ENCODE measurements at places on chromosomes 3 and 15.

- H3K27ac ChIP-seq, result no peak overlapping the region
- DNase-seq, result no peak
- H3K4me1 ChIP-seq, result no peaks in the 10 kb centered on the region
Measured at GRCh38 chr3:195769551-195769950, 42.2 kb downstream of the MUC4 start.

- no peaks in the 10 kb centered on the region for H3K27me3 ChIP-seq
- no peak for DNase-seq
- no peak overlapping the region for H3K27ac ChIP-seq
- no peaks in the 10 kb centered on the region for H3K4me1 ChIP-seq
- H3K36me3 ChIP-seq, result no peaks in the 10 kb centered on the region
- no peak overlapping the region for H3K4me3 ChIP-seq
Measured at GRCh38 chr15:55528812-55529211, 20.8 kb upstream of the DNAAF4 start.

DNA sequence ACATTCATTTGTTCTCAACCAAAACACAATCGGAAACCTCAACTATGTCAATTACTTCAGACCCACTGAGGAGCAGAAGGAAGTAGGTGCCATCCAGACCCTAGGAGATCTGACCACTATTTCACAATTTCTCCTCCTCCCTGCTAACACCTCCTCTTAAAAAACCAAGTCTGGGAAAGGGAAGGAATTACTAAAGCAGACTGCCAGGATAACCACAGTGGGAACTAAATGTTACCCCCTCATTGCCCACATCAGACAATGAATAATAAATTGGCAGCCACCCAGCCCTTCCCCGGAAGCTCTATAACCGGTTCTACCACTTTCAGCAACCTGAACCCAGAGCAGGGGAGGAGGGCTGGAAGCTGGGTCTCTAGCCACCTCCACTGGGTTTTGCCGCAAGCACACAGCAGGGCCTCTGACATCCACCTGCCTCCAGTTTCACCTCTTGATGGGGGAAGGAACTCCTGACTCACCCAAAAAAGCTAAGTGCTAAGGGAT is 17.6 kb downstream of the C15orf62 start:
- H3K36me3 ChIP-seq, result peaks cover 7% of the 10 kb centered on the region
- peaks cover 6% of the 10 kb centered on the region for H3K4me1 ChIP-seq
- no peak overlapping the region for H3K27ac ChIP-seq
- no peak overlapping the region for H3K4me3 ChIP-seq

DNA sequence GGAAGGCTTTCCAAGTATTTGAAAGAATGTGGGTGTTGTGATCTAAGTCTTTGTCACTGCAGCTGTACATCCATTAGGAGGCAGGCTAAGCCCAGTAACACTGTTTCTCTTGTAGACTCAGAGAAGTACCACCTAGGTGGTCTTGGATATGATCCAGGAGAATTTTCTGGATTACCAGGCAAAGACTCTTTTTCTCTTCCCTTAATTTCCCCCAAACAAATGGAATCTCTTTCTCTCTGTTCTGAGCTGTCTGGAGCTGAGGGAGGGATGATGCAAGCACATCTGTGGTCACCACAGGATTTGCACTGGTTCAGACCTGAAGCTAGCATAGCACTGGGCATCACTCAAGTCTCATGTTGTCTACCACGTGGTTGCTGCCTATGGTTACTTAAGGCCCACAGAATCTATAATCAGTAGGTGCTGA is 227.6 kb downstream of the NECTIN3 start:
- no peak overlapping the region for H3K27ac ChIP-seq
- no peaks in the 10 kb centered on the region for H3K27me3 ChIP-seq
- no peaks in the 10 kb centered on the region for H3K36me3 ChIP-seq
- H3K4me3 ChIP-seq, result no peak overlapping the region
- no peak for DNase-seq

DNA sequence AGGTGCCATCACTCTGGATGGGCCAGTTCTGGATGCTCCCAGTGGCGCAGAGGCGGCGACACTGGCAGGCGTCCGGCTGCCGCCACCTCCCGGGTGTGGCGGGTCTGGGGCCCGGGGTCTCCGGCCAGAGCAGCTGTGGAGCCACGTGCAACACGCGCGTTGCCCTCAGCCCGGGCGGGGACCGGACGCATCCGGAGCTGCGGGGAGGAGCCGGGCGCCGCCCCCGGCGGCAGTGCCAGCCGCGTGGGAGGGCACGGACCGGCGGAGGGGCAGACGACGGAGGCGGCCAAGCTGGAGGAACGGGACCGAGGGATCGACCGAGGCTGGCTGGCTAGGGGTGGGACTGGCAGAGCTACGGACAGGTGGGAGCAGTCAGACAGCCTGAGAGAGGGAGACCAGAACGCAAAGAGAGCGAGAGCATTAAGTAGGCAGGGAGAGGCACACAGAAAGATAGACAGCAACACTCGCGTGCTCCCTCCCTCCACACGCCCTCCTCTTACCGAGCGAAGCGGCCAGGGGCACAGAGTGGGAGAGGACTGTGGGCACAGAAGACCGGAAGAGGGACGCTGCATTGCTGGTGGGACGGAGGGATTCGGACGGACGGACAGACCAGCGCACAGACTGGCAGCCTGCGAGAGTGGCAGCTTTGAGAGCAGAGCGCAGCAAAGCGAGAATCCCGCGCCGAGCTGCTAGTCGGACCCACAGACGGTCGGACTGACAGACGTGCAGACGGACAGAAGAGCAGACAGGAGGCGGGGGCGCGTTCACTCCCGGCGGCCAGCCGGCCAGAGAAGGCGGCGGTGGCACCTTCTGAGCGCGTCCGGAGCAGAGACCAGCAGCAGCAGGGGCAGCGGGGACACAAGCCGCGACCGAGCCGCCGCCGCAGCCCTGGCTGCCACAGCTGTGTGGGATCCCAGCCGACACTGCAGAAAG is at the start of gene ARPP21:
TSS of gene ARPP21 (plus strand) at position 272 of the 933 bp plus-strand sequence. CDS start 42,227 bp downstream, outside the sequence.
- peaks cover 15% of the 10 kb centered on the region for H3K27me3 ChIP-seq
- H3K4me1 ChIP-seq, result peaks cover 13% of the 10 kb centered on the region
- H3K4me3 ChIP-seq, result peak within 1 kb of the TSS; percentile 71
- no peak for DNase-seq
- H3K27ac ChIP-seq, result peak within 1 kb of the TSS; percentile 88

DNA sequence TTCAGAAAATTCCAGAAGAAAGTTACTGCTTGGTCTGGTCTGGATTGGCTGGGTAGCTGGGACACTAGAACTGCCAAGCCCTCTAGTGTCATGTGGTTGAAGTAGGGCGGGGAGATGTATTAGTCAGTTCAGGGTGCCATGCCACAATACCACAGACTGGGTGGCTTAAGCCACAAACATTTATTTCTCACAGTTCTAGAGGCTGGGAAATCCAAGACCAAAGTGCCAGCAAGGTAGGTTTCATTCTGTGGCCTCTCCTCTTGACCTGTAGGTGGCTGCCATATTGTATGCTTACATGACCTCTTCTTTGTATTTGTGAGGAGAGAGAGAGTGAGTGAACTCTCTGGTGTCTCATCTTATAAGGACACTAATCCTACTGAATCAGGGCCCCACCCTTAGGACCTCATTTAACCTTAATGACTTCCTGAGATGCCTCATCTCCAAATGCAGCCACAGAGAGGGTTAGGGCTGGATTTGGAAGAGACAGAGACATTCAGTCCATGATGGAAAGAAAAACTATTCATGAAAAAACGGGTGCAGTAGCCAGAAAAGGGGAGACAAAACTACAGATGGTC is 18.1 kb upstream of the ZSCAN2 start:
- H3K27ac ChIP-seq, result no peak overlapping the region
- H3K36me3 ChIP-seq, result no peaks in the 10 kb centered on the region
- H3K4me3 ChIP-seq, result no peak overlapping the region
- DNase-seq, result no peak
- H3K27me3 ChIP-seq, result no peaks in the 10 kb centered on the region

GRCh38 chr3:189699885-189700284 is 68.7 kb downstream of the TP63 start:
- H3K27ac ChIP-seq, result no peak overlapping the region
- no peak overlapping the region for H3K4me3 ChIP-seq
- no peaks in the 10 kb centered on the region for H3K36me3 ChIP-seq
- no peaks in the 10 kb centered on the region for H3K27me3 ChIP-seq
- no peak for DNase-seq
- no peaks in the 10 kb centered on the region for H3K4me1 ChIP-seq

GRCh38 chr3:191434024-191434423 is 26.9 kb upstream of the PYDC2 start:
- no peaks in the 10 kb centered on the region for H3K4me1 ChIP-seq
- no peak for DNase-seq
- no peak overlapping the region for H3K27ac ChIP-seq

DNA sequence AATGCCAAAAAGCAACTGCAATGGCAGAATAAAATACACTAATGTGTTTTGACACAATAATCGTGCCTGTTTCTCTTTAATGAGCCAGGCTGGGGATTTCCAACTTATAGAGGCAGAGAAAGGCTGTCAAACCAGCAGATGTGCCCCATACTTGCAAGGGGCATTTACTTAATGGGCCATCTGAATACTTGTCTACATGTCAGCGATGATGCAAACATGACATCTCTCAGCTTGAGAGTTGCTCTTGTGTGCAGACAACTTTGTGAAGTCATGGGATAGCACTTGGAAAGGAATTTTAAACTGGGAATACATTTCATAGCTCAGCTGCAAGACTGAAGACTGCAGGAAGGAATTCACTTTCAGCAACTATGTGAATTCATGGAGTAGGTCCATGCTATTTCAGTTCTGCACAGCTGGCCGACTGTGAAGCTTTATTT is 127.4 kb upstream of the ADAMTS9 start:
- H3K4me1 ChIP-seq, result peaks cover 4% of the 10 kb centered on the region
- no peak overlapping the region for H3K4me3 ChIP-seq
- peak overlapping the region; percentile 67 for H3K27ac ChIP-seq

- no peak for DNase-seq
- H3K4me1 ChIP-seq, result no peaks in the 10 kb centered on the region
- H3K27ac ChIP-seq, result no peak overlapping the region
- peaks cover 2% of the 10 kb centered on the region for H3K36me3 ChIP-seq
- H3K4me3 ChIP-seq, result no peak overlapping the region
Measured at GRCh38 chr3:186989429-186989828, 59.1 kb downstream of the ST6GAL1 start.

DNA sequence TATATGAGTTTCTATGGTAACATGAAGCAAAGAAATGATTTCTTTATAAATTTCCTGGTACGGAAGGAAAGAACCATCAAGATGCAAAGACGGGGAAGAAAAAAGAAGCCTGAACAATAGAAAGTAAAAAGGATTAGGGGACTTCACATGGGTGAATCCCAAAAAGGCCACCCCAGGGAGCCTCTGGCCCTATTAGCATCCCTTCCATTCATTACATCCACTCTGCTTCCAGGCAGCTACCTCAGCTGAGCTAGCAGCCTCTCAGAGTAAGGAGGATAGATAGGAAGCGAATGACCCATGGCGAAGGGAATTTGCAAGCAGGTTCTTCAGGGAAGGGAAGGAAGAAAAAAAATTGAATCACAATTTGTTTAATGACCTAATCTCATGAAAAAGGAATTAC is 81.6 kb downstream of the GABRB3 start:
- H3K36me3 ChIP-seq, result no peaks in the 10 kb centered on the region
- no peaks in the 10 kb centered on the region for H3K27me3 ChIP-seq
- H3K4me3 ChIP-seq, result no peak overlapping the region
